ENCODE measurements at places on chromosomes 6 and 20. TPM values are rescaled to one million over a fixed set of nuclear protein-coding genes. Genes with fewer than 3 reads are reported as not detected.

- DNase-seq: no peak
These were observed 932.7 kb downstream of the TFAP2A start for GRCh38 chr6:9482030-9482738.

DNA sequence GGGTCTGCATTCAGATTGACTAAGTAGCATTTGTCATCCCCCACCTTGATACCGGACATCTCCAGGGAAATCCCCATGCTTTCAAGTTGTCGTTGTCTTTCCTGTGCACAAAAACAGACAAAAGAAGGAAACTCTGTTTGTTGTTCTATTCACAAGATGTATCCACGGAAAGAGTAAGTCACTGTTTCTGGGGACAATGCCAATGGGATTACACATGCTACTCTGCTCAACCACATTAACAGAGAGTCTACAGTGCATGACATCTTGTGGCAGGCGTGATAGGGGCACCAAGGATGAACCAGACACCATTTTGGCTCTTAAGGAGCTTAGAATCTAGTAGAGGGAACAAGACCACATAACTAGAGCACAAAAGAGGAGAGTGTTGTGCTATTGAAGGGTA is 124.4 kb upstream of the NUP153 start:
- DNase-seq: no peak

GRCh38 chr6:170199716-170200115 is 91.2 kb downstream of the DLL1 start:
- peak; percentile 43 for DNase-seq

Gene CCN2
- 41.0 TPM for total RNA-seq

All from suprapubic skin (tissue), 4 donors.